ENCODE measurements at places on chromosomes 5 and 9. TPM values are rescaled to one million over a fixed set of nuclear protein-coding genes. Genes with fewer than 3 reads are reported as not detected.

DNA sequence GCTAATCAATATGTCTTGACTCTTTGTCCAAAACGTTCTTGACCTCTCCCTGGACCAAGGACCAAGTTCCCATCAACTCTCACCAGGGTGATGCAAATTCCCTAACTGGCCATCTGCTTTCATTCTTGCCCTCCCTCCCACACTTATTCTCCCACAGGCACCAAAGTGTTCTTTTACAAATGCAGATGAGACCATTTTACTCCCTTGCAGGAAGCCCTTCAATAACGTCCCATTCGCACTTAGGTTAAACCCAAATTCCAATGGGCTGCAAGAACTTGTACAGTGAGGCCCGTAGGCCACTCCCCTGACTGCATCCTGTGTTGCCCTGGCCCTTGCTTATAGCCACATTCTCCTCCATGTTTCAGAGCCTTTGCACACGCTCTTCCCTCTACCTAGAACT is 7.3 kb downstream of the ARAP3 start:
- no peak for DNase-seq

RORB gene
- not detected for total RNA-seq

- no peak for DNase-seq
Observed at GRCh38 chr5:14006823-14007520, 62.5 kb upstream of the DNAH5 start.

- no peak for DNase-seq
Observed at GRCh38 chr9:105252405-105252756, 7.9 kb downstream of the SLC44A1 start.

DNA sequence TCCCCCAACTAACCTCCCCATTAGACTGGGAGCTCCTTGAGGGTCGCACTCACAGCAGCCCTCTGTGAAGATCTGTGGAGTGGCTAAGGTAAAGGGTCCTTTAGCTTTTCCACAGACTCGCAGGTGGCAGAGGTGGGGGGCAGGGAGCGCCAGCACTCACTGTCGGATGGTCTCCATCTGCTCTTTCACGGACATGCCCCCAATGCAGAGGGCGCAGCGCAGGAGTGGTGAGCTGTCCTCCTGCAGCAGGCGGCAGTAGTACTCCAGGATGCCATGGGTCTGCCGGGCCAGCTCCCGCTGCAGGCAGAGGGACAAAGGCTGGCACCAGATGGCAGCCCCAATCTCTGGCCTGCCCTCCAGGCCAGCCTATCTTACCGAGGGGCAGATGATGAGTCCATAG is 2.2 kb downstream of the DDX41 start:
- DNase-seq: no peak

GRCh38 chr9:134301387-134302129 is 24.7 kb upstream of the RXRA start:
- DNase-seq: peak; percentile 45

- DNase-seq: no peak
Observed at GRCh38 chr9:12464400-12464799, 228.8 kb upstream of the TYRP1 start.

DNA sequence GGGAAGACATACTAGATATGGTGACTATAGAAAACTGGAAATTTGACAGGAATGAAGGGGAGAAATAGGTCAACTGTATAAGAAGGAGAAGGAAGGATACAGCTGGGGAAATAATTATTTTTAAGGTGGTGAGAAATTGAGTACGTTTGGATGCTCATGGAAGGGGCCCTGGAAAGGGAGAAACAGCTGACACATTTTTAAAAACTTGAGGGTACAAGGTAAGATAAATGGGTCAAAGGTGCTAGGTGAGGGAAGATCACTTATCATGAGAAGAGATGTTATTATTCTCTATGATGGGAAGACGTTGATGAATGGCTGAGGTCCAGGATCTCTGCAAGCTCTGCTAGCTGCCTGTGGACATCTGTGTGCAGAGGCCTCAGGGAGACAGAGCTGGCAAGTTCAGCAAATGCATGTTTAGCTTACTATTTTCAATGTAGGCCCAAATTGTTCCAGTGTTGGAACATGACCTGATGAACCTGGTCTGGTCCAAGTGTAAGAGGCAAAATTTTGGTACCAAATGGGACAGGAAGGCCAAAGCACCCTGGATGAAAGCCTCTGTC is 181.7 kb downstream of the MTRR start:
- DNase-seq: no peak

- no peak for DNase-seq
Observed at GRCh38 chr5:64690104-64690416, 243 bp upstream of the SHISAL2B start.

GFM2 gene
- 33.9 TPM for total RNA-seq

GRCh38 chr9:27755846-27756245 is 182.6 kb upstream of the C9orf72 start:
- no peak for DNase-seq

GRCh38 chr5:139262742-139263445 is 30.6 kb upstream of the MATR3 start:
- peak; percentile 16 for DNase-seq

DNA sequence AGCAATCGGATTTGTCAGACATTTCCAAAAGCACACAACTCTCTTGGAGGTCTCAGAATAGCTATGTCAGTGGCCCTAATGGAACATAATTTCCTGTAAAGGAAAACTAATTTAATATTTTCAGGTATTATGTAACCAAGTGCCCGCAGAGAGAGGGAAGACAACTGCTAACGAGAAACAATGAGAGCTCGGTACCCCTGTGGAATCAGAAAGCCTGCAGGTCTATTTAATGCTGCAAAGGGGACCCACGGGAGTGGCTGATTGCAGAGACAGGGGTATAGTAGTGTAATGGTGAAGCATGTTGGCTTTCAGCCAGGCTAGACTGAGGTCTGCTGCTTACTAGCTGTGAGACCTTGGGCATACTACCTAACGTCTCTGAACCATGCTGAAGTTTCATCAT is 508.1 kb upstream of the BRINP1 start:
- no peak for DNase-seq

MED10 gene
- 66.8 TPM for total RNA-seq

TMOD1 gene
- 1.5 TPM for total RNA-seq

PCDHAC1 gene
- not detected for total RNA-seq

SELENOP gene
- total RNA-seq: 1.2 TPM

DHX29 gene
- 21.6 TPM for total RNA-seq

TAF11L5 gene
- total RNA-seq: not detected

DNA sequence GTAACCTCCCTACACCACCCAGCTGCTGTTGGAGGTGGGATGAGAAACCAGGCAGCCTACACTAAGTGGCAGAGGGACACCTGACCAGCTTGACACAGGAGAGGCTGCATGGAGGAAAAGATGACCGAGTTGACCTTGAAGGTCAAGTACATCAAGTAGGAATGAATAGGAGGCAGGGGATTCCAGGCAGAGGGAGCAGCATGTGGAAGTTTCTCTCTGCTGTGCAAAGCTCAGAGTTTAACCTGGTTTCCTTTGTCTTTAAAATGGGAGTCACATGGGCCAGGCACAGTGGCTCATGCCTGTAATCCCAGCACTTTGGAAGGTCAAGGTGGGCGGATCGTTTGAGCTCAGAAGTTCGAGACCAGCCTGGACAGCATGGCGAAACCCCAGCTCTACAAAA is 32.6 kb downstream of the SPRY4 start:
- DNase-seq: no peak

PLPP7 gene
- not detected for total RNA-seq

DNA sequence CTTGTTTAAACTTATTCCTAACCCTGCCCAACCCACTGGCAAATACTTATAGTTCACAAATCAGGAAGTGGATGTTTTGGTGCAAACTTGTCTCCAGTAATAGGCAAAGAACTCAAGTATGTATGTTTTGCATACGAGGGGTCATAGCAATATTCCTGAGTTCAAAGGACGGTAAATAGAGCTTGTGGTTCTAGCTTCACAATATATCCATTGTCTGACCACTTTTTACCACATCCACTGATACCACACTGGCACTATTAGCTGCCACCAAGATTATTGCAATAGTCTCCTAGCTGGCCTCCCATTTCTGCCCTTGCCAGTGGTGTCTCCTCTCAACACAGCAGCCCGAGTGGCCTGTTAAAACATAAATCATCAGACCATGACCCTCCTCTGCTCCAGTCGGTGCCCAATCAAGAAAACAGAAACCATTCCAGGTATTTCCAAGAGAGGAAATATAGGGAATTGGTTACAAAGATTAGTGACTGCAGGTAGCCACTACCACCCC is 17.0 kb downstream of the GRXCR2 start:
- DNase-seq: no peak

PCDHA6 gene
- not detected for total RNA-seq

ADAMTS16 gene
- total RNA-seq: not detected

DNA sequence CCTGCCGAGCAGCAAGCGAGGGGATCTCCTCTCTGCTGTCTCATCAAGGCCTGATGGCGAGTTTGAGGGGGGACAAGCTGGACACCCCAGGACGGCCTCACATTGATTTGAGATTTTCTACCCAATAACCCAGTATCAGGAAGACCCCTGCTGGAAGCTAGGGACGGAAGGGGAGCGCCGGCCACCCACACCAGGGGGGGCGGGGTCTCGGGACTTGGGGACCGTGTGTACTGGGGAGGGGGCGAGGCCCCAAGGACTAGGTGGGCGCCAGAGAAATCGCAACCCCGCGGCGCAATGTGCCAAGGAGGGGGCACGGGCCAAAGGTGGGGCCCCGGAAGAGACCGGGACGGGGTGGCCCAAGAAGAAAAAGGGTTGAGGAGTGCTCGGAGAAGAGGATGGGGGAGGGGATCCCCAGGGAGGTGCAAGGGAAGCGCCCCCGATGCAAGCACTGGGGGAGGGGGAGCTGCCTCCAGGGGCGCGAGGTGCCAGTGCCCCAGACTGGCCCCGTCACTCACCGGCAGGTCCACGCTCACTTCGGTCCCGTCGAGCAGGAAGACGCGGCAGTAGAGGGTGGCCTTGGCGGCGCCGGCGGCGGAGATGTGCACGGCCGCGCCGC is 1.1 kb downstream of the EPB41L4B start:
- no peak for DNase-seq

- no peak for DNase-seq
Observed at GRCh38 chr5:21681911-21682310, 1171.2 kb downstream of the CDH12 start.

PAXX gene
- 82.2 TPM for total RNA-seq

PDCD1LG2 gene
- total RNA-seq: 0.37 TPM

DNA sequence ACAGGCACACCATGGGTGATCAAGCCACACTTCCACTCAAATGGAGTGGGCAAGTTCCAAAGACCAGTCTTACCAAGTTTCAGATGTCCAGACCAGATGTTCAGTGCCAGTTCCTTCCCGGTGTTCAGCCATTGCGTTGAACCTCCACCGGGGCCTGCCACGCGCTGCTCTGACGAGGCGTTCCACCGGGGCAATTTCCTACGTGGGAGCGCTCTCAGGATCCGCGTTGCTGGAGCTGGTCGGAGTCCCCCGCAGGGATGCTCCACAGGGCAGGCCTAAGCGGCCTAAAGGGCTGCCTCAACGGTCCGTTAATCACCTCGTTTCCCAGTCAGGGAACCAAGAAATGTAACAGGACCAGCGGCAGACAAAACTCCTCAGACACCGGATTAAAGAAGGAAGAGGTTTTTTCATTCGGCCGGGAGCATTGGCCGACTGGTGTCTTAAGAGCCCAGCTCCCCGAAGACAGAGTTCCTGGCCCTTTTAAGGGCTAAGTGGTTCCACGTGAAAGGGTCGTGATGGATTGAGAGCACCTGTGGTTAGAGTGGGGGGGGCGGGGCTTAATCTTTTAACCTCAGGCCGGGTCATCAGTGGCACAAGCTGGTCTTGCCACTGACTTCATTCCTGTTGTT is 35.7 kb upstream of the PPP1R26 start:
- DNase-seq: no peak

DNA sequence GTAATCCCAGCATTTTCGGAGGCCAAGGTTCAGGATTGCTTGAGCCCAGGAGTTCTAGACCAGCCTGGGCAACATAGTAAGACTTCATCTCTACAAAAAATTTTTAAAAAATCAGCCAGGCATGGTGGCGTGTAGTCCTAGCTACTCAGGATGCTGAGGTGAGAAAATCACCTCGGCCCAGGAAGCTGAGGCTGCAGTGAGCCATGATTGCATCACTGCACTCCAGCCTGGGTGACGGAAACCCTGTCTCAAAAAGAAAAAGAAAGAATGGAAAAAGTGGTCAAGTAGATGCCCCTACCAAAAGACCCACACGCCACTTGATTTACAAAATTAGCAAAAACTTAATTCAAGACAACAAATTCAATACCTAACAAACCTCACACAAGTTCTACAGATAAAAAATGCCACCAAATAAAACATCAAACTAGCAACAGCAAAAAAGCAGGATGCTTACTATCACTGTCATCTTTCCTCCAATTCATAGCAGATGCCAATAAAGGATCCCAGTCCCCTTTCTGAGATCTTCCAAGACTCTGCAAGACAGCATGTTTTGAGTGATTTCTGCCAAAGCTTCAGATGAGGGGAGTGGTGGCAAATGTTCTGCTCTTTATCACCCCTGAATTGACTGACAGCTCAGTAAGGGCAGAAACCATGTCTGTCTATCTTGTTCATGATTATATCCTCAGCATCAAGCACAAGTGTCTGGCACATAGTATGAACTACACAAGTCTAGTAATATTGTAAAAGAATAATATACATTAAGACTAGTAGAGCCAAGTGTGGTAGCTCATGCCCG is 34.2 kb upstream of the TESK1 start:
- DNase-seq: no peak

LCN10 gene
- total RNA-seq: 1.1 TPM

RNF183 gene
- total RNA-seq: not detected

DNA sequence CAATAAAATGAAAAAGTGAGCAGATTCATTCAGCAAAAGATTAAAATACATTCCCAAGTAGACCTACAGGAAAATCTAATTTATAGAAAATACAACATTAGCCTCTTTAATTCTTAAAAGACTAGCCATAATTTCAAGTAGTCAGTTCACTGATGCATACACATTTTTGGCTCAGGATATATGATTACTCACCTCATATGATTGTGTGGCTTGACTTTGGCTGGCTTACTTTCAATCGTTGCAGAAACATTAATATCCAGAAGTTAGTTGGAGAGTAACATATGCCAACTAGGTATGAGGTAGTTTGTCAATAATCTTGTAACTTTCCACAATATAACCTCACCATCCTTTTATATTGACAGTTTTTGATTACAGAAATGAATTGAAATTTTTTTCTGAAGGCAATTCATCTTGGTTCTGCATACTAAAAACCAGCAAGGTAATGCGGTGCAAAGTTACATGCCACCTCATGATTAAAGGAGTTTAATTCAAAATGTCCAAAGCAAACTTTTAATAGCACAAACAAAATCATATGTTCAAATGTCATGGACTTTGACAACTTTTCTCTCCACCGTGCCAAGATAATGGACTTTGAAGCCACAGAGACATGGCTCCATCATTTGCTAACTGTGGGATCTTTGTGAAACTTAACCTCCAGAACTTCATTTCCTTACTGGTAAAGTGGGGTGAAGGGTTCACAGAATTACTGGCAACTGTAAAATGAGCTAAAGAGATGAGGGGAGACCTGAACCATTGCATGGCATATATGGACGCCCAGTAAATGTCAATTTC is 76.6 kb upstream of the PAM start:
- DNase-seq: no peak

- DNase-seq: no peak
Observed at GRCh38 chr9:17816431-17817027, 237.7 kb downstream of the SH3GL2 start.

- DNase-seq: no peak
Observed at GRCh38 chr5:77230727-77231470, 20.4 kb downstream of the PDE8B start.
